ENCODE measurements at places on chromosomes 13 and 19.

- DNase-seq = no peak
Observed at GRCh38 chr13:20137875-20138274, 23.0 kb downstream of the GJA3 start.

- DNase-seq = no peak
Observed at GRCh38 chr19:43560687-43561086, 14.6 kb downstream of the XRCC1 start.

GRCh38 chr19:7067716-7068115 lies 1.8 kb upstream of the ZNF557 start:
- no peak for DNase-seq

DNA sequence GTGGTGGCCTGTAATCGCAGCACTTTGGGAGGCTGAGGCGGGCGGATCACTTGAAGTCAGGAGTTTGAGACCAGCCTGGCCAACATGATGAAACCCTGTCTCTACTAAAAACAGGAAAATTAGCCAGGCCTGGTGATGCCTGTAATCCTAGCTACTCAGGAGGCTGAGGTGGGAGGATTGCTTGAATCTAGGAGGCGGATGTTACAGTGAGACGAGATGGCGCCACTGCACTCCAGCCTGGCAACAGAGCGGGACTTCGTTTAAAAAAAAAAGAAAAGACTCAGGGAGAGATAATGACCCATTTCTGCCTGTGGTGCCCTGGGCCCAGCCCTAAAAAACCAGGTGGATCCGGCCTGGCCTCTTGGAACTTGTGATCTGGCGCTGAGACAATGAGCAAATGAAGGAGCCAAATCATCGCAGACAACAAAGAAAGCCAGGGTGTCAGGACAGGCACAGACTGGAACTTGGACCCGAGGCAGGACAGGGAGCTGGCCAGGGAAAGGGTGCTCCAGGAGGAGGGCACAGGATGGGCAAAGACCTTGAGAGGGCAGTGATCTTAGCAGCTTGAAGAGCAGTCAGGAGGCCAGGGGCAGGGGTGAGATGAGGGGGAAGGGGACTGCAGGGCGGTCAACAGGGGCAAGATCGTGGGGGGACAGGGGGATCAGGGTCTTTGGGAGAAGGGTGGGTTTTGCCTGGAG lies 962 bp upstream of the JAK3 start:
- no peak for DNase-seq

GRCh38 chr13:76991432-76991795 lies 467 bp upstream of the CLN5 start:
- no peak for DNase-seq

DNA sequence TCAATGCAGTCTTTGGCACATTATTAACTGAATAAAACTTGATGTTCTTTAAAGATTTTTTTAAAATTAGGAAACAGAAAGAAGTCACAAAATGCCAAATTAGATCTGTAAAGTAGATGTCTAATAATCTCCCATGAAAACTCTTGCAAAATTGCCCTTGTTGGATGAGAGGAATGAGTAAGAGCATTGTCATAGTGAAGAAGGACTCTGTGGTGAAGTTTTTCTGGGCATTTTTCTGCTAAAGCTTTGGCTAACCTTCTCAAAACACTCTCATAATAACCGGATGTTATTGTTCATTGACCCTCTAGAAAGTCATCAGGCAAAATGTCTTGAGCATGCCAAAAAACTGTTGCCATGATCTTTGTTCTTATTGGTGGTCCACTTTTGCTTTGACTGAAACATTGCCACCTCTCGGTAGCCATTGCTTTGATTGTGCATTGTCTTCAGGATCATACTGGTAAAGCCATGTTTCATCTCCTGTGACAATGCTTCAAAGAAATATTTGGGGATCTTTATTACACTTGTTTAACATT lies 549.3 kb downstream of the LIG4 start:
- no peak for DNase-seq

DNA sequence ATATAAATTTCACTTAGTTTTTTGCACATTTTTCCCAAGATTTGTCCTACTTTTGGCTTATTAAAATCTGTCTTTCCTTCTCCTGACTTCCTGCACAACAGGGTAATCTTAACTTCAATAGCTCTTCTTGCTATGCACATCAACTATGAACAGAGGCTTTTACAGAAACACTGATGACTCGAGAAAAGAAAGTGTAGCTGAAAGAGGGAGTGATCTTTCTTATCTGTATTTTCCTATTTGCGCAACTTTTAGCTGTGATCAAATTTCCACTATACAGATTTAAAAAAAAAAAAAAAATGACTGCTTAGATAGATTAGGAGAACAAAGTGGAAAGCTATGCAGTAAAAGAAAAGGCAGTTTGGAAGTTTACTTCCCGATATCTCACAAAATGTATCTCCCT lies 406.9 kb downstream of the LIG4 start:
- no peak for DNase-seq

GRCh38 chr13:25180775-25181537 lies 8.9 kb upstream of the AMER2 start:
- no peak for DNase-seq

DNA sequence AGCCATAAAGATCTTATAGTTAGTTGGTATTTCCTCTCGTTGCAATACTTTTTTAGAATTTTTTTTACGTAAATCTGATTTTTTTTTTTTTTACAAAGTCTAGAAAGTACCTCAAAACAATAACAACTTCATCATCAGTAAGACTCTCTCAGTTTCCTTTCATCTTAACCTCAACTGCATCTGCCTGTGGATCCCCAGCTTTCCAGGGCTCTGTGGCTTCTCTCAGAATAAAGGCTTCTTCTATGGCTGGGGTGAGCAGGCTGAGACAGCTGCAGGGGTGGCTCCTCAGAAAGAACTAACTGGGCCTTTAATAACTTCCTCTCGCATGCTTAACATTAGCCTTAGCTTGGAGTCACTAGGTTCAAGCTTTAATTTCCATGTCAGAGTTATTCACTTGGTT lies 4.2 kb downstream of the ZNF506 start:
- no peak for DNase-seq

DNA sequence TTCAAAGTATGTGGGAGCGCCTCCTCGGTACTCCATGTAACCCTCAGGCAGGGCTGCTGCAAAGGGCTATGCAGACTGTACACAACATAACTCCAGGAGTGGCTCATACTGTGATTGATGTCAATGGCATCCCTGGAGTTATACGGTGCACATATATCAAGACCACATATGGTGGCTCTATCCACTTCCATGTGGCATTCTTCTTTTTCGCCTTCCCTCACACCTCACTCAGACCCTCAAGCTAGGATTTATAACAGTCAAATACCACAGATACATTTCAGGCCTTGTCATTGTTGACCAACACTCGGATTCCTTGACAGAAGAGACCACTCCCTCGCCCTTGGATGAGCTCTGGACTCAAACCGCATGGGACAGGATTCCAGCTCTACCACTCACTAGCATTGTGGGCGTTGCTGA lies 11.3 kb upstream of the UBL3 start:
- no peak for DNase-seq

GRCh38 chr13:109802936-109803335 lies 16.6 kb upstream of the IRS2 start:
- DNase-seq = no peak

DNA sequence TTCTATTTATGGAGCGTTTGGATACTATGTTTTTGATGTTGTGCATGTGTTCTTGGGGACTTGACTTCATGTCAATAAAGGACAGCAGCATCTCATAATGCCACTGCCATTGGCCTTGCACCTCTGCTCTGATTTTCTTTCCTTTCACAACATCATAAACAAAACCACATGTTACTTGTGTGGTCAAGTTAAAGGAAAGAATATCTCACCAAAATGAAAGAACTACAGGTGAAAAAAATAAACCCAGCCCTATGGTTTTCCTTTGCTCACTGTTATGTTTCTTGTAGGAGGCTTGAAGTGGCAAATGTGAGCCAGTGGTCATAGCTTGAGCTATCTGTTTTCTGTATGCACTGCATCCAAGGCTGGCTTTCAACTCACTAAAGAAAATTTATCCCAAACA lies 240.4 kb downstream of the KCNRG start:
- no peak for DNase-seq

GRCh38 chr19:18029617-18030338 lies 21.8 kb downstream of the ARRDC2 start:
- no peak for DNase-seq

GRCh38 chr13:51243832-51244231 lies 21.6 kb downstream of the FAM124A start:
- no peak for DNase-seq

- DNase-seq = no peak
Observed at GRCh38 chr19:19062454-19063182, 1.2 kb upstream of the SLC25A42 start.

GRCh38 chr13:41578371-41578770 lies 121.0 kb downstream of the RGCC start:
- no peak for DNase-seq

DNA sequence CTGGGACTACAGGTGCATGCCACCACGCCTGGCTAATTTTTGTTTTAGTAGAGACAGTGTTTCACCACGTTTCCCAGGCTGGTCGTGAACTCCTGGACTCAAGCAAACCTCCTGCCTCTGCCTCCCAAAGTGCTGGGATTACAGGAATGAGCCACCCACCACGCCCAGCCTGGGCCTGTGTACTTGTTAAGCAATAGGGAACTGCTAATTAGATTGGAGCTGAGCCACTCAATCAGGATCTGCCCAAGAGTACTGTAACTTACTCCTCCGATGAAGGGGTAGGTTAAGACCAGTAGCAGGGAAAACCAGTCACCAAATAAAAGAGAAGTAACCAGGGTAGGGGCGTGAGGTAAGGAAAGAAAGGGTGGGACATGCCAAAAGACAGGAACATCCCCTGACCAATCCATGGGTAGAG lies 2.3 kb downstream of the DDX39A start:
- no peak for DNase-seq
